ENCODE measurements at places on chromosomes 1 and 21.

DNA sequence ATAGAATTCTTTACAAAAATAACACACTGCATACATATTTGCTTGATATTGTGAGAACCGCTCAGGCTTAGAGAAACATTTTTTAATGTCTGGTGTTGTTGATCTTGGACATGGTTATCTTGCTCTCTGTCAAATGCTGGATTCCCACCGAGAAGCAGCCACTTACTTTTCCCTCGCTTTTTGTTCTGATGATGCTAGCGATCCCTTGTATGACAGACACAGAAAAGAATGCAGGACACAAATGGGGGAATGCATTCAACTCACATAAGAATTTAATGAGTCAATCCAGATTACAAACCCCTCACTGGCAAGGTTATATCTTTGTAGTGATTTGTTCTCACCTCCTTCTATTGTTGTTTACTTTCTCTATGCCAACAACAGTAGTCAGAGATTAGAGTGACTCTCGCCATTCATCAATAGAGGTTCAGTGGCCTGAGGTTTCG lies 76.8 kb upstream of the AKT3 start:
- no peak for DNase-seq

DNA sequence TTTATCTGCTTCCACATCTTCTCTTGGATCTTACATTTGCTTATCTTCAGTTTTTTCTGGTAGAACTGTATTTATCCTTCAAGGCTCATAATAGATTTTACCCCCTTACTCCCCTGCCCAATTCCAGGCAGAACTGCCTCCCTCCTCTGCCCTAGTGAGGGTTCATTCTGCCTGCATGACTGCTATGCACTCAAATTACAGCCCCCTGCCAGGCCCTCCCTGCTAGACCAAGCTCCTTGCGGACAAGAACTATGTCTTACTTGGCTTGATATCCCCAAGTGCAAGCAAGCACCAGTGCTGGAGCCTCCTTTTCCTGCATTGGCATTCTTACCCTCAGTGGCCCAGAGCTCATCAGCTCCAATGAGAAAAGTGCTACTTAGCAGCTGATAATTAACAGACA lies 18.1 kb downstream of the MAPKAPK2 start:
- no peak for DNase-seq

GRCh38 chr1:25758466-25759070 lies 41.4 kb upstream of the SELENON start:
- no peak for DNase-seq

GRCh38 chr1:94773931-94774422 lies 46.2 kb upstream of the SLC44A3 start:
- DNase-seq = no peak

DNA sequence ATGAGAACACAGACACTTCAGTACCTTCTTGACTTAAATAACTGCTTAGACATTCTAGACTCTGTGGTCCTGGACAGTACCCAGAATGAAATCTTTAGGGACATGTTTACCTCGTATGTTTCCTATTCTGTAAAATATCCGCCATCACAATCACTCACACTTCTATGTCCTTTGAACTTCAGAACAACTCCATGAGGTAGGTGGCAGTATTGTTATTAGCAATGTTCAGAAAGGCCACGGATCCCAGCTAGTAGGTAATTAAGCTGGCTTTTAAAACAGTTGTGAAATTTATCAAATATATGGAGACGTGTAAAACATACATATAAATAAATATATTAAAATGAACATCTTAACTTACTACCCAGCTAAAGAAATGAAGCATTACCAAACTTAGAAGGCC lies 83.4 kb downstream of the CACHD1 start:
- no peak for DNase-seq

DNA sequence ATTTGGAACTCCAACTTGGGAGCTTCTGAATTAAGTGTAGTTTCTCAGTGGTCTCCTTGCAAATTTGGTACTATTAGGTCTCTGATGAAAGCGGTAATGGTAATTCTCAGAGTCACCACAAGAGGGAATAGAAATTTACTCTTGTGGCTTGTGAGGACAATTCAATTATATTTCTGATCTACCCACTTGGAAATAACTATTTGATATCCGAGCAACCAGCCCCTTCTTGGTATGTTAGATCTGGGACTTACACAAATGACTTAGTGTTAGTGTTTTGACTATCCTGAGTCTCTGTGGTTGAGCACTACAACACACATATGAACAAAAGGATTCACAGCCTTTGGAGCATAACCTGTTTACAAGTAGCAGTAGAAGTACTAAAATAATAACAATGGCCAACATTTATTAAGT lies 68.1 kb downstream of the RPS6KA1 start:
- DNase-seq = peak; percentile 48

GRCh38 chr1:11151826-11152612 lies 37.1 kb upstream of the ANGPTL7 start:
- DNase-seq = no peak

DNA sequence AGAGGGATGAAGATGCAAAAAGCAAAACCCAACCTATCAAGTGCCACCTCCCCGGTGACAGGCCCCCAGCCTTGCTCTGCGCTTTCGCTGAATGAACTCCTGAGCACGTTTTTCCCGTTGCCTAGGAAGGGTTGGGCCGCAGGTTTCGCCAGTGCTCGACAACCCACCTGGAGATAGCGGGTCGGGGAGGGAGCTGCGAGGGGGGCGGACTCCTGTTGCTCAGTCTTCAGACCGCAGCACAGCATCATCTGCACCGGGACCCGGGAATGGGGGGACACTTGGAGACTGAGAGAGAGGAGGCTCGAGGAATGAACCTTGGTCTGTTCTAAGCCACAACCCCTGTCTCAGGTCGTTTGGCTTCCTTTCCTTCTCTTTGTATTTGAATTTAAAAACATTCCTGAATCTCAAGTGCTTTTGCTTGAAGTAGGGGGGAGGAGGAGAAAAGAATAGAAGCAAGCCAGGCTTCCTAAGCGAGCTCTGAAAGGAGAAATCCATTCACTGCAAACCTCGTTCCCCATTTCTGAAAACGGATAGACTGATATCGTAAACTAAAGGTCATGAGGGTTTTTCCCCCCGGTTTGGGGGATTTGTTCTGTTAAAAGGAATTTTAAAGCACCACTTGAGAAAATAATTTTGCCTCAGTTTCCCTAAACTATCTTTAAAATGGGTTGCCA lies 1.2 kb downstream of the AK5 start:
- no peak for DNase-seq

- no peak for DNase-seq
These were observed 391.6 kb downstream of the PBX1 start for GRCh38 chr1:164950541-164950986.

DNA sequence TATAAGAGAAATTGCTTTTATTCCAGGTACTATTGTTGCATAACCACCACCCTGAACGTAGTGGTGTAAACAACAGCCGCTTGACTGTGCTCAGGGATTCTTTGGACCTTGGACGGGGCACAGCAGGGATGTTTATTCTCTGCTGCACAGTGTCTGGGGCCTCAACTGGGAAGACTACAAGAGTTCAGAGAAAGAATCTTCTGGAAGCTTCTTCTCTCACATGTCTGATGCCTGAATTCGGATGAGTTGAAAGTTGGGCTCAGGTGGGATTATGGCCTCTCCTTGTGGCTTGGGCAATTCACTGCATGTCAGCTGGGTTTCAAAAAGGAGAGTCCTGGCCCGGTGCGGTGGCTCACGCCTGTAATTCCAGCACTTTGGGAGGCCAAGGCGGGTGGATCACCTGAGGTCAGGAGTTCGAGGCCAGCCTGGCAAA lies 19.0 kb upstream of the SSBP3 start:
- no peak for DNase-seq

GRCh38 chr1:69570356-69570755 lies 2.6 kb downstream of the LRRC7 start:
- no peak for DNase-seq

- DNase-seq = no peak
These were observed 115.9 kb downstream of the FGGY start for GRCh38 chr1:59412718-59413326.

DNA sequence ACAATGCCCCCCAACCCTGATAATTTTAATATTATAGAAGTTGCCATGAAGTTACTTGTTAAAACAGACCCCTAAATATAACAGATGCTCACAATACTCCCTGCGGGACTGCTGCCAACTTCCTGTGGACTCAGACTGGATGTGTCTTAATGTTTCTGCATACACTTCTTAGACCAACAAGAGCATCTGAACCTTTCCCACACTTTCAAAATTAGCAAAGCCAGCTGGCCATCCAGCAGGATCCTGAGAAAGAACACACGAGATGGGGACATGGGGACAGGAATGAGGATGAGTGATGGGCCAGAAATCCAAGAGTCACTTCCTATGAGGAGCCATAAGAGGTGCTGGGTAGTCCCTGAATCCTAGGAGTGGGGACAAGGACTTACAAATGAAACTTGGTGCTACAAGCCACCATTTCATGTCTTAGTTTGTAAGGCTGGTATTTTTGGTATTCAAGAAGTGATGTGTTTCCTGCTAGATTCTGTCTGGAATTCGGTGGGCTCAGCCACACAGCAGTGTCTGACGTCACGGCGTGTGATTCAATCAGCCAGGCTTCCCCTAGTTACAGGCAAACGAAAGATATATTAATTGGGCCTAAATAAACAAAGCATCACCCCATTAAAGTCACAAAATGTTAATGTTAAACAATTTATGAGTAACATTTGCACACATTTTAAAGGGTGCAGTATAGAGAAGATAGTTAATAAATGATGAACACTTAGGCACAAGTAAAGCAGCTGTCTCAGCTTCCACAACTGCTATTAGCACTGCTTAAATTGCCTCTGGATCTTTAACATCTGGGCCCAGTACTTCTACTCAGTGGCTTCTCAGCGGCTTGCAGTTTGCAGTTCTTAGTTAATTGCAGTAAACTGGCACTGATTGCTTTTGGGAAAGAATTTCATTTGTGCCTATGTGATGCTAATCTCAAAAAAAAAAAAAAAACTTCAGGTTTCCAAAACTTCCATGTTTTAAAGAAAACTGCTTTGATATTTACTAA lies 41.2 kb upstream of the RGS8 start:
- no peak for DNase-seq

GRCh38 chr1:238063454-238063853 lies 172.7 kb upstream of the ZP4 start:
- no peak for DNase-seq

DNA sequence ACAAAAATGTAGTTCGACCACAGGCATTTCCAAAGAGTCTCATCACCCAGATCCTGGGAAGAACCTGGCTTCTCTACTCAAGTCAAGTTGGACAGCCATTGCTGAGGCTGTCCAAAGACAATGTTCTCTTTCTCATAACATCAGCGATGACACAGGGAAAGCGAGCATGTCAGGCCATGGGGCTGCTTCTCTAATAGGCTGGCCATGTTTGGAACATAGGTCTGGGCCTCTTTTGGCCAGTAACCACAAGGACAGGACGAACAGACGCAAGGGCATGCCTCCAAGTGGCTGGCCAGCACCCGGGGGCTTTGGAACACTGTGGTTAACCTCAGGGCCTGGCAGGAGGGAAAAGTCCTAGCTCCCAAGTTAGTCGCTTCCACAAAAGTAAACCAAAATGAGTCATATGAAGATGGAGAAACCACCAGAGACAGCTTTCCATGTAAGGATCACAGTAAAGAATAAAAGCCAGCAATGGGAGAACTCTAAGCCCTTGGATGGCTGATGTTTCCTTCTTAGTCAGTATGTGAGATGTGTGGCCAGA lies 80.6 kb upstream of the SLC44A3 start:
- no peak for DNase-seq

DNA sequence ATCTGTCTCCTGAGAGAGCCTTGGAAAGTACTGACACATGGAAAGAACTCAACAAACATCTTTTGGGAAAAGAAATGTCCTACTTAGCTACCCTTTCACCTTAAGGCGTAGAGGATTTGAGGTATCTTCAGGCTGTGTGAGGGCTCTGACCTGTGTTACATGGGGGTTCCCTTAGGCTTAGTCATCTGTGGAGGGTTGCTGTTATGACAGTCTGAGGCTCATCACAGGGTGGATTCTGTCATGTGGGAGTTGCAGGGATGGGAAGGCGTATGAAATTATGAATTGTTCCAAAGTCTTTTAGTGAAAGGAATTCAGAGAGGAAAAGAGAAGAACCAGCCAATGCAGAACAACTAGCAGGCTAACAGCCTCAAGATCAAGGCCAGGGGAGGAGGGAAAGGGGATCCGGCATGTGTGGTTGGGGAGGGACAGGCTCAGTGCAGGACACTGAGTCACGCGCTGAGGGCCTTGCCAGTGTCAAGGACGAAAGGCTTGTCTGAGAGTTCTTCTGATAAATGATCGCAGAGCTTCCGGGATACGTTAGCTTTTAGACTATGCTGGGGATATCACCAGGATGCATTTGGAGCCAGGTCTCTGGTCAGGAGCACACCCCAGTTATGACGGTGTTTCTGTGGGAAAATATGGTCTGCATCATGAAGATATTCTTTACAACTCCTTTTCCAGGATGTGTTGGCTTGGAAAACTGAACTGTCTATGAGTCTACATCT lies 24.6 kb upstream of the PLA2G2C start:
- DNase-seq = no peak

DNA sequence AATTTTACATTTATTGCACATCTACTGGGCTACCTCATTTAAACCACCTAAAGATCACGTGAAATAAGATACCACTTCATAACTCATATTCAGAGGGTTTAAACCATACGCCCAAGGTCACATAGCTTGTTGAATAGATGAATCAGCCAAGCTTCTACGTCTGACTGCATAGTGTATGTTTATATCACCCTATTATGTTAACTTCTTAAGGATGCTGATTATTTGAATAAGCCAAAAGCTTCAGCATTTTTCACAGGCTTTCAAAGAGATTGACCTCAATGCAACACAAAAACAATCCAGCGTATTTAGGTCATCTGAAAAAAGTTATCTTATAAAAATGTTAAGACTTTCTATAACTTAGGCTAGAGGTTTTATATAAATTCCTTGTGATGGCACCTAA lies 373.8 kb downstream of the TGFB2 start:
- no peak for DNase-seq

- DNase-seq = no peak
These were observed 111.1 kb downstream of the CLEC20A start for GRCh38 chr1:178385662-178386061.

DNA sequence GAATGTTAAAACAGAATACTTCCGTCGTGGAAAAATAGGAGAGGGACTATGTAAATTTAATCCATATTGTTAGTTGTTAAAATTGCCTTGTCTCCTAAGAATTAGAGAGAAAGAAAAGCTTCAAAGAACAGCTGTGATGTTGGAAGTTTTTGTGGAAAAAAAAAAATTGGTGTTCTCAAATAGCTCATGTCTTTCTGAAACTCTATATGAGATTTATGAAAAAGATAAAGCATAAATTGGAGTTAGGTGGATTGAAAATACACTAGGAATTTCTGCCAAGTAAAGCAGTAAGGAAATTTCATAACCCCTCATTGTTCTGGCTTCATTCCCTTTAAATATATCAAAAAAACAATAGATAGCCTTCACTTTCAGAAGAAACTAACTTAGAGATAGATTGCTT lies 274.0 kb upstream of the ADAMTS5 start:
- DNase-seq = no peak

- no peak for DNase-seq
These were observed 21.8 kb downstream of the DHRS3 start for GRCh38 chr1:12596007-12596821.

All from central memory CD4-positive, alpha-beta T cell (primary cell).